ENCODE measurements at places on chromosomes 7 and 10.

- no peak for DNase-seq
Observed at GRCh38 chr7:139749545-139749944, 28.3 kb downstream of the HIPK2 start.

DNA sequence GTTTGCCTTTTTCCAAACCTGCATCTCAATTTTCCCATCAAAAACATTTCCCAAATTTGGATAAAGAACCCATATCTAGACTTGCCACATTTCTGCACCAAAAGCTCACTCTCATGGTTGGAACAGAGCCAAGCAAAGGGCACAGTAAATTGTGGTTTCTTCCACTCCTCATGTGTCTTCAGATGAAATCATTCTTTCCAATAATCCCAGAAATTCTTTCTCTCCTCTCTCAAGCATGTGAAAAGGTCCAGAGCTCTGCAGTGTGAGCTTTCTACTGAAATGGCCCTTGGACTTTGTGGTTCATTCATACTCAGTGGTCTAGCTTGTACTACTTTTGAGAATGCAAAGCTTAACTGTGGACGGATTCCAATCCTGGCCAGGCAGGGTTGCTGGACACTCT is 19.8 kb downstream of the PRSS2 start:
- no peak for DNase-seq

- no peak for DNase-seq
Observed at GRCh38 chr7:140752533-140752932, 56.0 kb downstream of the NDUFB2 start.

DNA sequence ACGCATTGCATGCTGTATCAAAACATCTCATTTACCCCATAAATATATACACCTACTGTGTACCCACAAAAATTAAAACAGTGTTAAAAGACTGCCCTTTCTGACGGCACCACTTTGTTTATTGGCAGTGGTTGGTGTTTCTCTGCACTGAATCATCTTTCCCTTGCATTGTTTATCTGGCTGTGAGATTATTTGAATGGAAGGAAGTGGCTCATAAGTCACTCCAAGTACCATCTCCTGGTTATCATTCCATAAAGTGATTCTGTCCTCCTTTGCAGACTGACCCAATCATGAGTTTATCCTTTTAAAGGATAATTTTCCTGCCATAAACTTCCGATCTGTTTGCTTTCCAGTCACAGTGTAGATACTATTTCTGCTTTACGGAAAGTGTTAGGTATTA is 183.8 kb downstream of the CAMK1D start:
- DNase-seq: peak; percentile 83

GRCh38 chr10:78397786-78398185 is 364.1 kb downstream of the RPS24 start:
- no peak for DNase-seq

DNA sequence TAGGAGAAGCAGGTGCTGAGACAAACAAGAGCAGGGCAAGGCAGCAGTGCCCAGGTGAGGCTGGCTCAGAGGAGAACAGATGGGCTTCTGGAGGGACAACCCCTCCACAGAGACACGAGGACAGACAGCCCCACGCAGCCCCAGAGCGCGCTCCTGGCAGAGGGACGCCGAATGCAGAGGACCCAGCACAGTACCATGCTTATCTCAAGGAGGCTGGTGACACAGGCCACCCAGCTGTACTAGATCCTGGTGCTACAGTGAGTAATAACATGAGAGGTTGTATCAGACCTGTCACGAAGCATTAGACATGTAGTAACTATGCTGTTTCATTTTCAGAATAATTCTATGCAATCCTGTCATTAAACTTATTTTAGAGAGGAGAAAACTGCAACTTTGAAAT is 60.4 kb upstream of the NCAPG2 start:
- DNase-seq: no peak

GRCh38 chr7:117241088-117241487 is 81.8 kb downstream of the WNT2 start:
- no peak for DNase-seq

GRCh38 chr10:89185658-89186057 is 21.5 kb downstream of the CH25H start:
- no peak for DNase-seq

GRCh38 chr7:78080241-78080640 is 281.7 kb downstream of the PHTF2 start:
- no peak for DNase-seq

DNA sequence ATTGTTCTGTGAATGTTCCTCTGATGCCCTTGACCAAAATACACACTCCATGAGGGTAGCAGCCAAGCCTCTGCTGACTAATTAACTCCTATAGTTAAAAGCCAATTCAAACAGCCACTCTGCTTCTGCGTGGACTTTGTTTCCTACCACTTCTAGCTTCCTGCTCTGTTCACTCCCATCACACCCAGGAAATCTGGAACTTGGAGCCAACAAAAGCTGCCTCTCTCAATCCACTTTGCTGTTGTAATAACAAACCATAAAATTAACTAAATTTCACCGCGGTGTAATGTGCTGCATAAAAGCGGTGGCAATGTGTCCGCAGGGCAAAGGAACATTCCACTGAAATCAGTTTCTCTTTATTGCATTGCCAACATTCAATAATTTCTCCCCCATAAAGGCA is 239.5 kb downstream of the PLXNA4 start:
- DNase-seq: no peak

DNA sequence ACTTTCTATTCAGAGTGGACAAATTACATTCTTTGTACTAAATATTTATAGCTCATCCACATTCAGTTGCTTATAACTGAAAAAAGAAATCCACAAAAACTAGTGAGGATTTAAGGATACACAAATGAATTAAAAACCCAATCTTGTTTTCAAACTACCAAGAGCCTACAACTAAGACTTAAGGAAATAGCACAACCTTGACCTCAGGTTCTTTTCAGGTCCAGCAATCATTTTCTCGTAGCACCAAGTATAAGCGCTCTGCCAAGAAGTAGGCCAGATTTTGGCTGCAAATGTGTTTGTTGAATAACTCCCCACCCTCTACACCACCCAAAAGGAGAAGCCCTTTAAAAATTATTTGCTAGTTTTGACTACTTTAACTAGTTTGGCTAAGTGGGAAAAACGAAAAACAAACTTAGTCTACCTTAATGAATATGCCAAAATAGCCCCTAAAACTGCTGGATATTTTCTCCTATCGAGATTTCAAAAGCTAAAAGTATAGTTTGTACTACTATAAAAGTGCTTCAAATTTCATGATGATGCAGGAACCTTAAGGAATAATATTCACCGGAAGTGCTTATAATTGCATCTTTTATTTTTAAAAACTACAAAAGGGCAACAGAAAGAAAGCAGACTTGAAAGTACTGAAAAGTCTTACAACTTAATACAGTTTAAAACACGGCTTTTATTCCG is 2.7 kb upstream of the KMT2E start:
- peak; percentile 61 for DNase-seq

GRCh38 chr7:66776800-66777442 is 36.4 kb downstream of the RABGEF1 start:
- no peak for DNase-seq

DNA sequence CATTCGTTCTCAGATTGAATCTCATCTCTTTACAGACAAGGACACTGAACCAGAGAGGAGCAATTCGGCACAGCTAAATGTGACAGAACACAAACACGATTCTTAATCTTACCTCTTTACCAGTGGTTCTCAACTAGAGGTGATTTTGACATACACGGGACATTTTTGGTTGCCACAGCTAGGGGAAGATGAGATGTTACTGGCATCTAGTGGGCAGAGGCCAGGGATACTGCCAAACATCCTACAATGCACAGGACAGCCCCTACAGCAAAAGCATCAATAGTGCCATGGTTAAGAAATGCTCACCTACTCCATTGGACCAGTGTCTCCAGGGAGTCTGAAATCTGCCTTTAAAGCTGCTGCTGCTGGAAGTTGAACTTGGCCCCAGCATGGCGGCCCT is 27.3 kb downstream of the PDE1C start:
- no peak for DNase-seq

GRCh38 chr7:140640727-140641523 is at the start of gene DENND2A:
DENND2A (minus strand) TSS chr7:140640813; CDS start chr7:140602397, 38,416 bp downstream.
- peak; percentile 35 for DNase-seq

GRCh38 chr7:138245682-138246081 is 169.4 kb downstream of the AKR1D1 start:
- DNase-seq: no peak

GRCh38 chr7:136293272-136293671 is 316.1 kb upstream of the MTPN start:
- DNase-seq: no peak

DNA sequence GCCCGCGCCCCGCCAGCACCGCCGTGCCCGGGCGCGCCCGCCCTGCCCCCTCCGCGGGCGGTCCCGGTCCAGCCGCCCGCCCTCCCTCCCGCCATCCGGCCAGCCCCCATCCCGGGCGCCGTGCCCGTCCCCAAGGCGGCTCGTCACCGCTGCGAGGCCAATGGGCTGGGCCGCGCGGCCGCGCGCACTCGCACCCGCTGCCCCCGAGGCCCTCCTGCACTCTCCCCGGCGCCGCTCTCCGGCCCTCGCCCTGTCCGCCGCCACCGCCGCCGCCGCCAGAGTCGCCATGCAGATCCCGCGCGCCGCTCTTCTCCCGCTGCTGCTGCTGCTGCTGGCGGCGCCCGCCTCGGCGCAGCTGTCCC is at the start of gene HTRA1:
HTRA1 (plus strand) TSS at position 187 of the 362 bp plus-strand sequence; CDS start at position 287, 100 bp downstream.
- DNase-seq: peak; percentile 74

DNA sequence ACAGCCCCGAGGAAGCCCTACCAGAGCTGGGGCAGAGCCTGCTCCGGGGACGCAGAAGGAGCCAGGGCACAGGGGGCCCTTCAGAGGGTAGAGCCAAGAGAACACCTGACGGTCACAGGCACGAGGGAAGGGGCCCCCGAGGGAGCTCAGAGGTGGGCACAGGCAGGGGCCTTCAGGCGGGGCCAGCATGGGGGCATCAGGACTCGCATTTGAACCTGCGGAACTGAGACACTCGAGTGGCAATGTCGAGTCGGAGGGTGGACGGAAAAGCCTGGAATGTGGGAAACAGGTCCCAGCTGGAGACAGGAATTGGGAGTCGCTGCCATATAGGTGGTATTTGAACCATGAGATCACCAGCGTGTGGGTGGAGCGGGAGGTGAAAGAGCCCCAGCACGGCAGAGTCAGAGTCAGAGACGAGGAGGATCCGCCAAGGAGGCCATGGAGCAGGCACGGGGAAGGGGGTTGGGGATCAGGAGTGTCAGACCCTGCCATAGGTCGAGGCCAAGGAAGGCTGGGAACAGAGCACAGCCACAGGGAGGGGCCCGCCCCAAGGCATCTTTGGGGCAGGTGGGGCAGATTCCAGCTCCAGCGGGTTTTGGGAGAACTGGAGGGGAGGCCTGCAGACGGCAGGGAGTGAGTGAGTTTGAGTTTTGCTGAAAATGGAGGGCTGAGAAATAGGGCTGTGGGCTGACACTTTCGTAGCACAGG is 13.8 kb downstream of the STK32C start:
- no peak for DNase-seq
